Activated effector memory CD4-positive, alpha-beta T cell treated with anti-CD3 and anti-CD28 coated beads, Interleukin-2, amount 50 U/mL, for 16 hours (primary cell): ENCODE measurements at places on chromosomes 7 and 10.
A peak's percentile ranks its signal among the peaks of the same experiment; 100 is the strongest.

DNA sequence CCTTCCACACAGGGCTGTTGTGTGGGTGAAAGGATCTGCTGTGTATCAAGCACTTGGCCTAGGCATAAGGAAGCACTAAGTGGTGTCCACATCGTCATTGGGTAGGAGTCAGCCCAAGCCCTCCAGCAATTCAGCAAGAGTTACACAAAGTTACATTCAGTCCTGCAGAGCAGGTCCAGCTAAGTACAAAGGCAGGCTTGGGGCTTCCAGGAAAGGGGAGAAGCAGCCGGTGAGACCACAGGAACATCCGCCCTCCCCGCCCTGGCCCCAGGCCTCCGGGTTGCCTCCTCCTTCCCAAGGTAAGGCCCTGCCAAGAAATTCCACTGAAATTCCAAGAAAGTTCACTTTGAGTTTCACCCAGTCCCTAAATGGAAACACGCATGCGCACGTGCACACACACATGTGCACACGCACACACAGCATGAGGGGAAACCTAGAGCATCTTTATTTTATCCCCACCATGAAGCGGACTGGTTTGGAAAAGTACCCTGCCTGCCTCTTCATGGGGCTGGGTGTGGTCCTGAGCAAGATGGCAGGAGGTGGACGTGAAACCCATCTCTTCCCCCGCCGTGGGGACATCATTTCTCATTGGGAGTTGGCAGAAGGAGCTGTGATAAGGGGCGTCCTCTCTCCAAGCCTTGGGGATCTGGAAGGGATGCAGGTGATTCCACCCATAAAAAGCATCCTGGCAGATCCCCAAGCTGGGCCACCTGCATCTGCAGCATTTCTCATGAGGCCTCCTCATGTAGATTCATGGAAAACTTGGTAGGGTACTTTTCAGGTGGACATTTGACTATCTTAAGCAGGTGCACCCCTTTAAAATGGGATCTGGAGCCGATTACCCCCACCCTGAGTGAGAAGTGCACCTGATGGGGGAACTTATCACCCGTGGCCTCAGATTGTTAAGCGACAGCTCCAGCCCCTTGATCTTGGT lies 69.1 kb upstream of the NANOS1 start:
- DNase-seq, result no peak

DNA sequence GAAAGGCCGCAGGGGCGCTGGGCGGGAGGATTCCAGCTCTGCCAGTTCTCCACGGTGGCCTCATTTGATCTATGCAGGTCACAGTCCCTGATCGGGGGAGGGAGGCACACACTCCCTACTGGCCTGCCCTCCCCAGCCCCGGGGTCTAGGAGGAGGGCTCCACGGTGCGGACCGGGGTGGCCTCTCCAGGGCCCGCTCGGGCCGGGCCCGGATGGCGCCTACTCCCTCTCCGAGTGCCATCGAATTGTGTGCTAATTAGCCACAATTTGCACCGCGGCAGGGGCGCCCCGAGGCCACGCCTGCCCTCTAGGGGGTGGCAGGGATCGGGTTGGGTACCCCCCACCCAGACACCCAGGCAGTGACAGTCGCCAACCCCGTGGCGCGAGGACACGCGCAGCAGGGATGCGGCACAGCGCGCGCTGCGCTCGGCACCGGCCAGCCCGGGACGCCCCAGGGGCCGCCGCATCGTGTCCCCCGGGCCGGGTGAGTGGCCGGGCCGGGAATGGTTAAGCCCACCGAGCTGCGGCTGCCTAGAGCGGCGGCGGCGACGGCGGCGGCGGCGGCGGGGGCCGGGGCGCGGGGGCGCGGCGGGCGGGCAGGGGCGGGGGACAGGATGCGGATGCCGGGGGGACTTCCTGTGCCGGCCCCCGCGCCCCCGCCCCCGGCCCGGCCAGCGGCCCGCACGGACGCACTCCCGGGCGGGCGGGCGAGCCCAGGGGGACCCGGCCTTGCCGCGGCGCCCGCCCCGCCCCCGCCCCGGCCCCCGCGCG lies at the start of gene ZNF853:
Gene ZNF853 (plus strand): TSS at position 658 of the 770 bp plus-strand sequence. CDS start 565 bp downstream, outside the sequence.
- no peak for DNase-seq

GRCh38 chr10:11699550-11700097 lies 42.6 kb upstream of the ECHDC3 start:
- no peak for DNase-seq

- DNase-seq, result no peak
Measured at GRCh38 chr10:104707602-104708459, 66.7 kb downstream of the SORCS3 start.

GRCh38 chr10:360653-361052 lies 225.4 kb downstream of the ZMYND11 start:
- DNase-seq, result peak; percentile 25

- DNase-seq, result no peak
Measured at GRCh38 chr10:17838080-17838648, 29.0 kb downstream of the MRC1 start.

- no peak for DNase-seq
Measured at GRCh38 chr10:107409522-107409921, 245.0 kb upstream of the SORCS1 start.

DNA sequence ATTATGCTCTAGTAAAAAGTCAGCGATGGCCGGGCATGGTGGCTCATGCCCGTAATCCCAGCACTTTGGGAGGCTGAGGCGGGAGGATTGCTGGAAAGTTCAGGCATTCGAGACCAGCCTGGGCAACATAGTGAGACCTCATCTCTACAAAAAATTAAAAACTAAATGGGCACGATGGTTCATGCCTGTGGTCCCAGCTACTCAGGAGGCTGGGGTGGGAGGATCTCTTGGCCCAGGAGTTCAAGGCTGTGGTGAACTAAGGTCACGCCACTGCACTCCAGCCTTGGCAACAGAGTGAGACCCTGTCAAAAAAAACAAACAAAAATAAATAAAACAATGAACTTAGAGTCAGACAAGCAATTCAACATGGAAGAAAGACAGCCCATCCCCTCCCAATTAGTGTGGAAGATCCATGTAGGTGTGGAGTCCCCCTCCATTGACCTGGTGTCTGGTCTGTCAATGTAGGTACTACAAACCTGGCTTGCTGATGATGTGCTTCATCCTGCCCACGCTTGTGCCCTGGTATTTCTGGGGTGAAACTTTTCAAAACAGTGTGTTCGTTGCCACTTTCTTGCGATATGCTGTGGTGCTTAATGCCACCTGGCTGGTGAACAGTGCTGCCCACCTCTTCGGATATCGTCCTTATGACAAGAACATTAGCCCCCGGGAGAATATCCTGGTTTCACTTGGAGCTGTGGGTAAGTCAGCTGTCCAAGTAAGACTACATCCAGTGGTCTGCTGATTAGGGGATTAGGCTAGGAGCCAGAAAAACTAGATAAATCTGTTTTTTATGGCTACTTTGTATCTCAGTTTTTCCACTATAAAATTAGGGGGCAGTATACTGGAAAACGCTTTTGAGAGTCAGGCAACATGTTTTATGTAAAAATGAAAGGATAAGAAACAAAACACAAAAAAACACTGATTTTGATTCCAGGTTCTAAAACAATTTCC lies 9.3 kb downstream of the SCD start:
- DNase-seq, result no peak

DNA sequence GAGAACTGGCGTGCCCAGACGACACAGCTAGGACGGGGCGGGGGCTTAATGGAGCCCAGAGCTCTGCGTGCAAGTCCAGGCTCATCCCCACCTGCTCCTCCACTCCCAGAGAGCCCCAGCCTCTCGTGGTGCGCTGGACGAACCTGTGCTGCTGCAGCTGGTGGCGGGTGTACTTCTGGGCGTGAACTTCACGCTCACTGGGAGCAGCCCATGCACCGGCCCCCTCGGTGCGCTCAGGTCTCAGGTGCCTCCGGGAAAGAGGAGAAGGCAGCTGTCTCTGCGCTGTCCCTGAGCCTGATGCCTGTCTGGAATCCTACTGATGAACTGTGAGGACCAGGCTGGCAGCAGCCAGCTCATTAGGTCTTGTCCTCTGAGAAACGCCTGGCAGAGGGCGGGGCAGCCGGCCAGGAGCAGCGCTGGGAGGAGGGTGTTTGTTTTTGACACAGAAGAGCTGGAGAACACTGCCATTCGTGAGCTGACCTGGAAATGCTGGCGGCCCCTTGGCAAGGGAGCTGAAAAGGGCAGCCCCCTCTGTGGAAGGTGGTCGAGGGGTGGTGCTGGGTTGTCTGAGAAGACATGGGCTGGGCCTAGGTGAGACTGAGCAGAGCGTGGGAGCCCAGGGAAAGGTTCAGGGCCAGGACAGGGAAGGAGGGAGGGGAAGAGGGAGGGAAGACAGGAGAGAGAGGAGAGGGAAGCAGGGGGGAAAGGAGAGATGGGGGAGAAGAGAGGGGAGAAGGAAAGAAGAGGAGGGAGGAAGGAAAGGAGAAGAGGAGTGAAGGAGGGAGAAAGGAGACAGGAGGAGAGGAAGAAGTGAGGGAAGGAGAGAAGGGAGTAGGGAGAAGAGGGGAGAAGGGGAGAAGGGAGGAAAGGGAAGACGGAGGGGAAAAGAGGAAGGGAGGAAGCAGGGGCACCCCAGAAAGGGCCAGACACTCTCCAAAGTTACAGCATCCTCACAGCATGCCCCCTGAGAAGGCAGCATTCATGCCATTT lies 53.5 kb upstream of the TNS3 start:
- DNase-seq, result no peak

DNA sequence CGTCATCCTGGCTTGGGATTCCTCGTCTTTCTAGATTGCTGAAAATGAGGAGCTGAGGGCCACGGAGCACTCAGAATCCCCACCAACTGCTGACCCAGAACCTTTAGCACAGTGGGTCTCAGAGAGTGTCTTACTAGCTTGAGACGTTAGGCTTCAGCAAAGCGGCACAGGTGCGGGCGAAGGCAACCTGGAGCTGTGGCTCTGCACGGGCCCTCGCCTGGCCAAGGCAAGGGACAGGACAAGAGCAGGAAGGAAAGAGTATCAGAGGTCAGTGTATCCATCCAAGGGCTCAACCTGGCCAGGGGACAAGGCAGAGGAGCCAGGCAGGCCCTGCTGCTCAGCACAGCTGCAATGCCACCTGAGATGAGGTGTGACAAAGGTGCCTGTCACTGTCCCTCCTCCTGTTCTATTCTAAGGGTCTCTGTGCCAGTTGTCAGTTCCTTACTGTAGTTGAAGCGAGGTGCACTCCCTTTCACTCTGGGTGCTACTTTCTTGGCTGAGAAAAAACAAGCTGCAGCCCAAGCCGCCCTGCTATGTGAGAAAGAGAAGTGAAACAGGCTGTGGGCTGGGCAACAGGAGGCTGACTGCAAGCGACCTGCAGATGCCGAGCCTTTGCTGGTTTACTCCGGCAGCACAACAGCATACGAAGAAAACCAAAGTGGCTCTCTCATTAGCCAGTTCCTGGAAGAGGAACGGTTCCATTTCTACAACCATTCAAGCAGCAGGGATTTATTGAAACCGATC lies 33.3 kb upstream of the KDM7A start:
- peak; percentile 81 for DNase-seq

GRCh38 chr7:33722383-33723101 lies 182.8 kb upstream of the BMPER start:
- DNase-seq, result no peak
